ENCODE measurements at places on chromosomes 7 and 10.

DNA sequence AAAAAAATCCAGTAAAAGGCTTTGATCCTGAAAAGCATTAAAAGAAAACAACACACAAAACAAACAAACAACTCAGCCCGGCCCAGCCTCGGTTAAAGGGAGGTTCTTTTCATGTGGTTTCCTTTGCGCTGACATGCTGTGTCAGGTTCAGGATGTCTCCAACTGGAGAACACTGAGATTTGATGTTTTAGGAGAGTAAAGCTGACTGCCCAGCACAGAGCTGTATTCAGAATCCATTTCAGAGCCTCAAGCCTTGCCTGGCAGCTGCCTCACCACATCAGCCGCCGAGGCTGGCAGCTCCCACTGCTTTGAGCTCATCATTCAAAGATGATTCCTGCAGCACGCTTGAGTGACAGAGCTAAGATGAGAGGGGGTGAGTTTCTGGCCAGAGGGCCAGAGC lies 205.8 kb upstream of the LYZL1 start:
- DNase-seq, result no peak

DNA sequence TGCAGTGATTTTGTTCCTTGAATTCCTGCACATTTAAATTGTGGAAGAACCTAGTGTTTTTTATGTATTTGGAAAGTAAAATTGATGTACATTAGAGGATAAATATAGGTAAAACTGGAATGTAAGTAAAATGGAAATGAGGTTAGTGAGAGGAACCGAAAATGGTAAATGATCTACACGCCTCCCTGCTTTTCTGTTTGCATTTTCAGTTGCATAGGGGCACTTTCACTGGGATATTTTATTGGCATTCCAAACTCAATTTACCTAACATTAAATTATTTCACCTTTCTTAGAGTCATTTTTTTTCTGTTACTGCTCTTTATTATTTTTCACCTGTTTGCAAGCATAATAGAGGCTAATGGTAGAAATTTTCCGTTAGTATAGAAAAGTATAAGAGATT lies 8.0 kb downstream of the CDK13 start:
- DNase-seq, result no peak

GRCh38 chr7:84364708-84365107 lies 170.1 kb upstream of the SEMA3A start:
- DNase-seq, result peak; percentile 69

DNA sequence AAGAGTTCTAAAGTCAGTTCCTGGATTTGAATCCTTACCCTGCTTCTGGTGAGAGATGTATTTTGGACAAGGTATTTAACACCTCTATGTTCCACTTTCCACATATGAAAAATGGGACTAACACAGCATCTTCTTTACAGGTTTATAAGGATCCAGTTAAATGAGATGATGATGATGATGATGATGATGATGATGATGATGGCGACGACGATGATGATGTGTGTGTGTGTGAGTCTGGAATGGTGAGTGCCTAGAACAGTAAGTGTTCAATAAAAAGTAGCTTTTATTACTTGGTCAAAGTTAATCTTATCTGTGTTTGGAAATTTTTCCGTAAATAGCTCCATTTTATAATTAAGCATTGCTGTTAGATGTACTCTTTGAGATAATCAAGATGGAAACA lies 248.3 kb upstream of the SLC26A5 start:
- DNase-seq, result no peak

DNA sequence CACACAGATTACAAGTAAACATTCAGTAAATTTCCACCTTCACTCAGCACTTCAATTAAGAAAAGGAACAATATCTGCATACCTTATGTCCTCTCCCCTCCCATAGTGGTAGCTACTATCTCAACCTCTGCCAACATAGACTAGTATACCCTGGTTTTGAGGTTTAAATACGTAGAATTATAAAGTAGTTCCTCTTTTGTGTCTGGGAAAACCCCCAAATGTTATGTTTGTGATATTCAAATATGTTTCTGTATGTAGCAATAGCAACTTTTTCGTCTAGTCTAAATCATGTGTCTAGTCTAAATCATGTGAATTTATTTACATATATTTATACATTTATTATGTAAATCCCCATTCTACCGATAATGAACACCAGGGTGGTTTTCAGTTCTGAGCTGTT lies 13.2 kb upstream of the CAMK2B start:
- DNase-seq, result no peak

DNA sequence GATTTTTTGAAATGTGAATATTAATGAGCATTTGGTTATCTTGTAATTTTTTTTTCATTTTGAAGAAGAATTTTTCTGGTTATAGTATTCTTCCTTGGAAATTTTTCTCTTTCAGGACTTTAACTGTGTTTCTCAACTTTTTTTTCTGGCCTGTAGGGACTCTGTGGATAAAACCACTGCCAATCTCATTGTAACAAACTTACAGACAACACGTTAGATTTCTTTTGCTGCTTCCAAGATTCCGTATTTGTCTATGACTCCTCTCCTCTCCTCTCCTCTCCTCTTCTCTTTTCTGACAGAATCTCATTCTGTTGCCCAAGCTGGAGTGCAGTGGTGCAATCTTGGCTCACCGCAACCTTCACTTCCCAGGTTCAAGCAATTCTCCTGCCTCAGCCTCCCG lies 19.4 kb upstream of the ZNF92 start:
- DNase-seq, result no peak

DNA sequence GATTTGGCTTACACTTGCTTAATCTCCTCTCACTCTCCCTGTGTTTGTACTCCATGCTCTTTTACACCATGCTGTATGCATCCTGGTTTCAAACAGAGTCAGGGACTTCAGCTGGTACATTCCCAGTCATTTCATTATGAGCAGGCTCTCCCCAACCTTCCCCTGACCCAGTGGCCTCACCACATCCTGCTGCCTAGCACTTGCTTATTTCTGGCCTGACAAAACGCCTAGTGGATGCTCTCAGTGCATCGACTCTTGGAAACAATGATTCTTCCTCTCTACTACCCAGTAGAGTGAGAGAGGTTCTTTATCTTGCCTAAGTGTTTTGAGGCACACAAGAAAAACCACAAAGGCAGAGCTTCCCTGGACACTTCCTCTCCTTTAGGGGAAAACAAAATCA lies 63.4 kb downstream of the CAV1 start:
- peak; percentile 77 for DNase-seq

- no peak for DNase-seq
Measured at GRCh38 chr10:65470986-65471385, 1454.8 kb upstream of the LRRTM3 start.

- no peak for DNase-seq
Measured at GRCh38 chr7:4943297-4943696, 15.7 kb downstream of the MMD2 start.

- DNase-seq, result peak; percentile 49
Measured at GRCh38 chr10:58240531-58240930, 27.2 kb downstream of the IPMK start.

- DNase-seq, result peak; percentile 31
Measured at GRCh38 chr7:92813390-92814024, 22.9 kb downstream of the CDK6 start.

GRCh38 chr10:71708301-71708703 lies 11.3 kb downstream of the C10orf105 start:
- peak; percentile 49 for DNase-seq

DNA sequence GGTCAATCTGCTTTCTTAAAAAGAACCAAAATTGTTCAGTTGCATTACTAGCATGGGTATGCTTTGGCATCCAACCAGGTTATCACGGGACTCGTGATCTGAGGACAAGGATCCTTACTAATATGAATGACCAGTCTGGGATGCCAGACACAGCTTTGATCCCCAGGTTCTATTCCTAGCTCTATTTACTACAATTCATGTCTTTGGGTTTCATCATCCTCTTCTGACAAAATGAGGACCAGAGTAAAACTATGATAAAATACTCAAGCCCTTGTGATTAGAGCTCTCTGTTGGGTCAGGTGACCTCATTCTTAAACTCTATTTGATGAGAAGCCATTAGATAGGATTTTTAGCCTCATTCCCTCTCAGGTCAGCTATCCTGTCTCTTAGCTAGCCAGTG lies 119.8 kb downstream of the SLC25A13 start:
- no peak for DNase-seq

DNA sequence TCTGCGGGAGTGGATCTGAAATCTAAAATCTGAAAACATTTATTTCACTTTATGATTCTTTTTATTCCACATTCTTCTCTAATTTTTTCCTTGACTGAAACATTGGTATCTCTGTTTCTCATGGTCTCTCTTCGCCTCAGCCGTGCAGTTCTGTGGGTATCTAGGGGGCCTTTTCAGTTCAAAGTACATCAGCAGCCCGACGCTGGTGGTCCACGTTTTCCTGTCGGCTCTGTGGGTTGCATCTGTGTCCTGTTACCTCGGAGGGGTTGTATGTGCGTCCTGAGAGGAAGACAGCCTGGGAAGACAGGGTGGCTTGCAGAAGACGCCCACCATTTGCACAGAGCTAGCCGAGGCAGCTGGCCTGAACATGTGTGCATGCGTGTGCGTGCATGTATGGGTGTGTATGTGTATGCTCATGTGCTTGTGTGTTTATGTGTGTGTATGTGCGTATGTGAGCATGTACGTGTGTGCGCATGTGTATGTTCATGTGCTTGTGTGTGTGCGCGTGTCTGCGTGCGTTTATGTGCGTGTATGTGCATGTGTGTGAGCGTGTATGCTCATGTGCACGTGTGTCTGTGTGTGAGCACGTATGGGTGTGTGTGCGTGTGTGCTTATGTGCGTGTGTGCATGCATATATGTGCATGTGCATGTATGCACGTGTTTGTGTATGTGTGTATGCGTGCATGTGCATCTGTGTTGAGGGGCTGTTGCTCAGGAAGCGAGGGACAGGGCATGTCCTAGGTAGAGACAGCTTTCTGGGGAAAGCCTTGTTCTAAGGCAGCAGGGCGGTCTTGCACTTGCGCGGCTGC lies 211.8 kb downstream of the ADARB2 start:
- no peak for DNase-seq

DNA sequence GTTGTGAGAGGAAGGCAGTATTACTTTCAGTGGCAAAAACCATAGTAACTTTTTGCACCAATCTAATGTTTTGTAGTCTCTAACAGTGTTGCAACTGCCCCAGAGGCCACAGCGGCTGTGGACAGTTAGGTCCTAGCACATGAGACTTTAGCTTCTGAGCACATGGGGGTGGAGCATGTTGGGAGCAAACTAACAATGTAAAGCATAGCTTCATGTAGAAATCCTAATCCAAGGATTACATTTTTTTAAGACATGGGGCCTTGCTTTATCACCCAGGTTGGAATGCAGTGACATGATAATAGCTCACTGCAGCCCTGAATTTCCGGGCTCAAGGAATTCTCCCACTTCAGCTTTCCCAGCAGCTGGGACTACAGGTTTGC lies 49.0 kb downstream of the LAMB1 start:
- peak; percentile 62 for DNase-seq

DNA sequence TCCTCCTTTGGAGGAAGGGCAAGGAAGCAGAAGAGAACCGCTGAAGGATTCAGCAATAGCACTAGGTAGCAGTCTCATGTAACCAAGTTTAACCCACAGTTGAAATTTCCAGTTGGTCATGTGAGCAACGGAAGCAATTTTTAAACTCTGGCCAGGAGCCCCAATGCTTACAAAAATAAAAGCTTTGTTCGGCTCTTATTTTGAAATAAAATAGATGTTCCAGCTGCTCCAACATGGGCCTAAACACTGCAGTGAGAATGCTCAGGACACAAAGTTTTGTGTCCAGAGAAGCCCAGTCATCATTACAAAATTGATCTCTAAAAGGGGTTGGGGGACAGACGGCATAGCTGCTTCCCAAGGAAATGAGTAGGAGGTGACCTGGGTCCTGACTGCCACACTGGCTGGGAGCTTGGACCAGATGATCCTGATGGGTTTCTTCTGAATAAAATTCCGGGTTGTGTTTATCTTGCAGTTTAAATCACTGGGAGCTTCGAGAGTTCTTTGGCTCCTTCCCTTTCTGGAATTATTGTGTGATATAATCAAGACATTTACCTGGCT lies 452 bp upstream of the TMEM140 start:
- DNase-seq, result peak; percentile 87

- no peak for DNase-seq
Measured at GRCh38 chr10:44984671-44985101, 6.1 kb upstream of the DEPP1 start.

DNA sequence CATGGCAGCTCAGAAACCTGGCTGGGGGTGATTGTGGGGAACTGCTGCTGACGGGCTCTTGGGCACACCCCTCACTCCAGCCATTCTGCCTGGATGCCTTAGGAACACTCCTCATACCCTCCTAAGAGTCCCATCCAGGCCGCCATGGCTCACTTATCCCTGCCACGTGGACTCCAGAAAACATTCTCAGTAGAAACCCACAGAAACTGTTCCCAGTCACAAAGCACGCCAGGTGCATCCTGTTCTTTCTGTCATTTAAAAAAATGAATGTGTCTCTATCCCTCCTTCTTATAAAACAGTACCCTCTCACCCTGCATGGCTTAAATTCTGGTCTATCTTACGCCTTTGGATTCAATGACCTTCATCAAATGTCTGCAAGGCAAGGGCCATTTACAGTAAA lies 177.7 kb downstream of the CUX1 start:
- DNase-seq, result no peak

DNA sequence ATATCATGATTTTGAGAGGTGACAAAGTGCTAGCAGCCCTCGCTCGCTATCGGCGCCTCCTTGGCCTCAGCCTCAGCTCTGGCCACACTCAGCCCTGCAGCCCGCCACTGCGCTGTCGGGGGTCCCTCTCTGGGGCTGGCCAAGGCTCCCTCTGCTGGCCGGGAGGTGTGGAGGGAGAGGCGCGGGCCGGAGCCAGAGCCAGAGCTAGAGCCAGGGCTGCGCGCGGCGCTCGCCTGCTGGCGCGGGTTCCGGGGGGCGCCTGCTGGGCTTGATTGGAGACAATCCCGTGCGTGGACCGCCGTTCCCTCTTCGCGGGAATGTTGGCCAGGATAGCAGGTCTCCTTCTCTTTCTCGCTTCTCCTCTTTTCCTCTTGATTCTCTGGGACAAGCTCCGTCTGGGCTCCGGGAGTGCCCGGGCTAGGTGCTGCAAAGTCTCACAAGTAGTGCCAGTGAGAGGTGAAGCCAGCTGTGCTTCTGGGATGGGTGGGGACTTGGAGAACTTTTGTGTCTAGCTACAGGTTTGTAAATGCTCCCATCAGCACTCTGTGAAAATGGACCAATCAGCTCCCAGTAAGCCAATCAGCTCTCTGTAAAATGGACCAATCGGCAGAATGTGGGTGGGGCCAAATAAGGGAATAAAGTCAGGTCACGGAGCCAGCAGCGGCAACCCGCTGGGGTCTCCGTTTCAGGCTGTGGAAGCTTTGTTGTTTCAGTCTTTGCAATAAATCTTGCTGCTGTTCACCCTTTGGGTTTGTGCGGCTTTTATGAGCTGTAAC lies 43.4 kb upstream of the ELMO1 start:
- no peak for DNase-seq

Measured in choroid plexus epithelial cell (primary cell).